ENCODE measurements at places on chromosomes 13 and 19.

DNA sequence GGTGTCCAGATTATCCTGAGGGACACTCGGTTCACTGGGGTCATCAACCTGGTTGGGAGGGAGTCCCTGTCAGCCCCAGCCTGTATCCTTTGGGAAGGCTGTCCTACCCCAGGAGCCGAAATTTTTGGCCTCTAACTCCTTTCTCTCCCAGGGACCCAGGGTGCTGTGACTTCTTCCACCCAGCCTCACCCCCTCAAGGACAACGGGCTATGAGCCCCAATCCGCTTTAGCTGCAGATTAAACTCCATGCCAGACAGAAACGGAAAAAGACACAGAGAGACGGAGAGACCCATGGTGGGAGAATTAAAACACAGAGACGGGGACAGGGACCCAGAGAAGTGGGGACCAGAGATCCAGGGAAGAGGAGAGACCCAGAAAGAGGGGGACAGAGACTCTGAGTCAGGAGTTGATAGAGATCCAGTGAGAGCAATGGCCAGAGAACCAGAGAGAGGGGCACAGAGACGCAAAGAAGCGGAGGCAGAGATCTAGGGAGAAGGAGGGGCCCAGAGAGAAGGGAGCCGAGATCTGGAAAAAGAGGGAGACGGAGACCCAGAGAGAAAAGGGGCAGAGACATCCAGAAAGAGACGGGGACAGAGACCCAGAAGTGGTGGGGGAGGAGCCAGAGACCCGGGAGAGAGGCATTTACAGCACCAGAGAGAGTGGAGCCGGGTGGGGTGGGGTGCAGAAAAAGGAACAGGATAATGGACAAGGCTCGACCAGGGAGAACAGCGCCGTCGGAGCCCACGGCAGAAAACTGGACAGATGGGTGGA is 703 bp downstream of the SLC17A7 start:
- no peak for DNase-seq

- no peak for DNase-seq
Measured at GRCh38 chr13:27933580-27934328, 14.0 kb downstream of the PDX1 start.

GRCh38 chr19:17739121-17739875 is 12.0 kb upstream of the FCHO1 start:
- DNase-seq = no peak

- no peak for DNase-seq
Measured at GRCh38 chr13:49836516-49836915, 44.0 kb upstream of the KPNA3 start.

DNA sequence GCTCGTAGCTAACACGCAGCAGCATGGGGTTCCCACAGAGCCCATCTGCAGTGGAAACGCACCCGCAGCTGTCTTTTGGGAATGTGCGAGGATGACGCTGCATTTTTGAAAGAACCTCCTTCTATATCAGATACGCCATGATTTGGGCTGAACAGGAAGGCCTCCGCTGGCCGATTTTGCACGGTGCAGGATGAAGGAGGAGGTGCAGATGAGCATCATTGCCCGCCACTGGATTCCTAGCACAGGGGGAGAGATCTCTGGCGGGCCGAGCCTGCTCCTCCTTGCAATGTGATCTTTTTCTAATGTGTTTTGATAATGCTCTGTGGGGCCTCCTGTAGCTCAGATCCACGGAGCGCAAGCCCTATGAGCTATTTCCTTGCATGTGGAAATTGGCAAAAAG is 55.5 kb downstream of the EFNB2 start:
- no peak for DNase-seq

DNA sequence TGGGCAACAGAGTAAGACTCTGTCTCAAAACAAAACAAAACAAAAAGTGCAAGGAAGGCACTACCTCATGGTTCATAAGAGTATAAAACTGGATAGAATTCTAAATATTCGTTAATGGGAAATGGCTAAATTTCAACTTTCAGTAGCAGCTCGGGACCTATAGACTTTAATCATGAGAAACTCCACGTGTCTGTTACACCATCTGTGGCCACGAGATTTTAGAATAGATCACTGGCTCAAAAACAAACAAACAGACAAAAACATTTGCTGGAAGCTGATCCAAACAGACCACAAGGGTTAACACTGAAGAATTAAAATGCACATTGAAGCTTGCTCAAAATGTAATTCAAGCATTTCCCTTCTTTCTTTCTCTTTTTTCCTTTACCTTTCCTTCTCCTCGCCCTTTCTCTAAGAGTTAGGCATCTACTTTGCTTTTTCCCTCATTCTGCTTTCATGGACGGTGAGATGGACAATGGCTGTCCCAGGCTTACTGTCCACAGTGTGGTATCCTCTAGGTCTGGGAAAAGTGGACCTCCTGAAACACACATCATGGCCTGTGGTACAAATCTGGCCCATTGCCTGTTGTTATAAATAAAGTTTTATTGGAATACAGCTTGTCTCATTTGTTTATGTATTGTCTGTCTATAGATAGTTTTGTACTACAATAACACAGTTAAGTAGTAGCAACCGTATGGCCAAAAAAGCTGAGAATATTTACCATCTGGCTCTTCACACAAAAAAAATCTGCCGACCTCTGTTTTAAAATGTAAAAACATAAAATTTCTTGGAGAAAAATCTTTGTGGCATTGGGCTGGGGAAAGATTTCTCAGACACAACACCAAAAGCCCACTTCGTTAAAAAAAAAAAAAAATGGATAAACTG is 10.3 kb downstream of the ELAVL1 start:
- no peak for DNase-seq

- no peak for DNase-seq
Measured at GRCh38 chr19:19040417-19040816, 7.0 kb downstream of the ARMC6 start.

DNA sequence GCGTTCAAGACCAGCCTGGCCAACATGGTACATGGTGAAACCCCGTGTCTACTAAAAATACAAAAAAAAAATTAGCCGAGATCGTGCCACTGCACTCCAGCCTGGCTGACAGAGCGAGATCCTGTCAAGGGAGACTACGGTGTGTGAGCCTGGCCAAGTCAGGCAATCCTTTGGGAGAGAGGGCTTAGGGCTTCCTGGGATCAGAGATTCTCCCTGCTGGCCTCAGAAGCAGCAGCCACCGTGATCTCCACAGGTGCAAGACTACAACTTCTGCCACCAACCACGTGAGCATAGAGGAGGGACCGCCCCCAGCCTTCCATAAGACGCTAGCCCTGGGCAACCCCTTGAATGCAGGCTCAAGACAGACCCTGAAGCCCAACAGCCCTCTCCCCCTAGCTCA is 7.6 kb downstream of the MFSD12 start:
- DNase-seq = no peak

GRCh38 chr13:46676378-46676725 is 120.6 kb downstream of the ESD start:
- DNase-seq = no peak

DNA sequence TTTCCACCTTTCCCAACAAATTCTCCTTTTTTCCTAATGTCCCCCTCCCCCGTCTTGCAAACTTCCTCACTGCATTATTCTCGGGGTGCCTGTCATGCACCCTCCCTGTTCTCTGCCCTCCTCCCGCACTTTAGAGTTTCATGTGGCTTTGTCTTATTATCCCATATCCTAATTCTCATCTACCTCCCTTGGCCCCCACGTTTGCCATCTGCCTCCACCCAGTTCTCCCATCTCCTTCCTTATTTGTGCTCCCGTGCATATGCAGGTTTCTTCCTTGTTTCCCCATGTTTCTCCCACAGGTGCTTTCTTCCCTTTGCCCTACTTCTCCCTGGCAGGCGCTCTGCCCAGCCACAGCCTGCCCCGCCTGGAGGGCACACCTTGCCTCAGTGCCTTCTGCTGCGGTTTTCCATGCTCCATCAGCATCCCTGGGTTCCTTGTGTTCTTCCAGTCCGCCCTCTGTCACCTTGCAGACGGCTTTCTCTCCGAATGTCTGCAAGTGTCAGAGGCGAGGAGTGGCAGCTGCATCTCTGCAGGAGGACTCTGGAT is 1.5 kb downstream of the SPATA13 start:
- DNase-seq = no peak

DNA sequence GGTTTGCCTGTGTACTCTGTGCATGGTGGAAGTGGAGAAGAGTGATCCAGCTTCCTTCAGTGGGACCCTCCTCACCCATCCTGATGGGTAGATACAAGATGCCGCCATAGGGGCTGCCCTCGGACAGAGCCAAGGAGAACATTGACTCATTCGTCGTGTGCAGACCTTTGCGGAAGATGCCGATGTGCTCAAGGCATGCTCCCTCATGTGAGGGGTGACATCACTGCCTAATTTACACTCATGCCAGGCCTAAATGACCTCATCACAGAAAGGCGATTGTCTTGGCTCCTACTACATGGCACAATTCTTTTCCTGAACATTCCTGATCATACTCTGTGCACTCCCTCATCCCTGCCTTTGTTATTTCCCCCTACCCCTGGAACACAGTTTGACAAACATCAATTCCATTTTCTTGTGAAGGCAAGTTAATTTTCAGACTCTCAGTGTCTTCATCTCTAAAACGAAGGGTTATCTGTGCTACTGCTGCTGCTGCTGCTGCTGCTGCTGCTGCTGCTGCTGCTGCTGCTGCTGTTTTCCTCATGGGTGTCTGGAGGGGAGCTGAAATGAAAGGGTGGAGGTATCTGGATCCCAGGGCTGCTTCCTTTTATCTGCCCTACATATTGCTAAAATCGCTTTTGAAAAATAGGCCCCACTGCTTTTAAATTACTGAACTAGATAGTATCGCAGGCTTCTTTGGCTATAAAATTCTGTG is 146.5 kb upstream of the ARGLU1 start:
- no peak for DNase-seq

- peak; percentile 96 for DNase-seq
Measured at GRCh38 chr19:21835810-21836444, at the start of gene ZNF43. Gene ZNF43 (minus strand): TSS chr19:21836182. CDS start chr19:21836038, 144 bp downstream.

DNA sequence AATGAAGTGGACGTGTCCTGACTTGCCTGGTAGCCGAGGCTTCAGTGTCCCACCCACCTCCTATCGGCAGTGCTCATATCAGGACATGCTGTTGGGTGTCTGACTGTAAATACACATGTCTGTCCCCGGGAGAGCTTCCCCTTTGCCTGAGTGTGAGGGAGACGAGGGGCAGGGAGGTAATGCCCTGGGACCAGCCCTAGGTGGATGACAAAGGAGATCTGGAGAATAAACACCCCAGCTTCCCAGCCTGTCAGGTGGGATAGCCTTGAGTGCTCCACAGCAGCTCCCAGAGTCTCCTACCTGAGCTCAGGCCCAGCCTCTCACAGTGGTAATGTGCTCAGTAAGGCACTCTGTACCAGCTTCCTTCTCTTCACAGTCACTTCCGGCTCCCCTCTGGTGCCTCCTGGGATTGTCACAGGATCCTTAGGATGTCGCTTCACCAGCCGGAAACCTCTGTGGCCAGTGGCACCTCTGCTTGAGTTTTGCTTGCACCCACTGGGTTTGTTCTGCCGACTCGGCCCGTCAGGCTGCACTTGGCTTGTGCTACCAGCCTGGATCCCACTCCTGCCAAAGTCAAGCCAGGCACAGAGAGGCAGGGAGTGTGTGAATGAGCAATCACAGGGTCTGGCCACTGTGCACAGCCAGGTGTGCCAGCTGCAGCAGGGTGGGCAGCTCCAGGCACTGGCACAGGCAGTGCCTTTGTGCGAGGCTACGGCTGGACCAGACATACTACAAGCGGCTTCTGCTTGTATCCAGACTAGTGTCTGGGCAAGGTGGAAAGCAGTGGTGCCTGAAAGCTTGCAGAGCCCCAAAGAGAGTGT is 54.4 kb upstream of the RGCC start:
- peak; percentile 27 for DNase-seq

GRCh38 chr19:4518345-4519171 is at the start of gene PLIN4:
Gene PLIN4 (minus strand): TSS chr19:4518486. CDS start chr19:4518272, 214 bp downstream.
- no peak for DNase-seq

- no peak for DNase-seq
Measured at GRCh38 chr19:17836530-17836929, 11.3 kb downstream of the JAK3 start.

DNA sequence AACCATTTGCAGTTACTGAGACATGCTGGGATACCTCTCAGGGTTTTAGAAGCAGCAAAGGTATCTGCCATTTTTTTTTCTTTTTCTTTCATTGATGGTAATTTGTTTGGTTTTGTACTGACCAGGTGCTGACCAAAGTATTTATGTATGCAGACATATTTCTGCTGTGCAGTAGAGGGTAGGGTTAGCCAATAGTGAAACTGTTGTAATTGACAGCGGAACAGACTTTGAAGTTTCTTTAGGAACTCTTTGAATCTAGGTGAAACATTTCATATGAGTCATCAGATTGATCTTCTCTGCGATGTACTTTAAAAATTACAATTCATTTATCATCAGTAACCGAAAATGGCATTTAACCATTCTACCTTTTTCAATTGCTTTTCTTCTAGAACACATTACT is 63.0 kb downstream of the ITGBL1 start:
- DNase-seq = no peak

DNA sequence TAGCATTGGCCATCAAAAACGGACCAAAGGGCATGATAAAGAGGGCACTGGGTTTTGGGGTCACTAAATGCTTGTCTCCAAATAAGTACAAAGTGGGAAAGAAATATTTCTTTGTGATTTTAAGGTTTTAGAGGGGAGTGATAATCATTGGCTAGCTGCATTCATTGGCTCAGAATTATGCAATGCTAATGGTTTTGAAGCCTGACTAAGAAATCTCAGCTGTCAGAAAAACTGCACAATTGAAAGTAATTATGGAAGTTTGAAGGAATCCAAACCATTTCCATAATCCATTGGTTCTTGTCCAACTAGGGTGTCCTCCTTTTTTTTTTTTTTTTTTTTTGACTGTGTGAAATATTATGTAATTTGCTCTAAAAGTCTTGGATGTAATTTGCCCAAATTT is 88.2 kb upstream of the ARGLU1 start:
- no peak for DNase-seq

DNA sequence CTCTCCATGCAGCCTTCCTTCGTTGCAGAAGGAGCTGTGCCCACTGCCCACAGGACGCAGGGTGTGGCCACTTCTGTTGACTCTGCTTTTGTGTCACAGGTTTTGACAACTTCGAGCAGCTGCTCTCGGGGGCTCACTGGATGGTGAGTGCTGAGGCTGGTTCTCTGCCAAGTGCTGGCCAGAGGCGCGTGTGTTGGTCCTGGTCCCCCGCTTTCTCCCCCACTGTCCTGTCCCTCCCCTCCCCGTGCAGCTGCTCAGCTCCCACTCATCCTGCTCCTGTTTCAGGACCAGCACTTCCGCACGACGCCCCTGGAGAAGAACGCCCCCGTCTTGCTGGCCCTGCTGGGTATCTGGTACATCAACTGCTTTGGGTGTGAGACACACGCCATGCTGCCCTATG is 10.6 kb upstream of the PDCD2L start:
- no peak for DNase-seq

- no peak for DNase-seq
Measured at GRCh38 chr13:109254274-109254673, 532.1 kb downstream of the IRS2 start.

DNA sequence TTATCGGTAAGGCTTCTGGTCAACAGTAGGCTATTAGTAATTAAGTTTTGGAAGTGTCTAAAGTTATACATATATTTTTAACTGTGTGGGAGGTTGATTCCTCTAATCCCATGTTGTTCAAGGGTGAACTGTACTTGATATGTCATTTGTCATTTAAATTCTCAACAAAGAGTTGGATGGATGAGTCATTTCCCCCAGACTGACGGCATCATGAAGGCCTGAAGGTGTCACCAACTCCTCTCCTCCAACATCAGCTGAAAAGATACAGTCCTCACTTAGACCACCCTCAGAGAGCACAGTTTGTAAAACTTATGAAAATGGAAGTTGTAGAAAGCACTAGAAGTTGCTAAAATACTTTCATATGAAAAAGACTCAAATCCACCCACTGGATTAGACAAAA is 48.8 kb downstream of the DCLK1 start:
- no peak for DNase-seq

Data from activated CD8-positive, alpha-beta T cell treated with anti-CD3 and anti-CD28 coated beads, Interleukin-2, amount 10 ng/mL, durations not matched to agents 7 days and 5 days (primary cell).